Nephron progenitor cell (in vitro differentiated cells): ENCODE measurements at places on chromosomes 11 and 22.

DNA sequence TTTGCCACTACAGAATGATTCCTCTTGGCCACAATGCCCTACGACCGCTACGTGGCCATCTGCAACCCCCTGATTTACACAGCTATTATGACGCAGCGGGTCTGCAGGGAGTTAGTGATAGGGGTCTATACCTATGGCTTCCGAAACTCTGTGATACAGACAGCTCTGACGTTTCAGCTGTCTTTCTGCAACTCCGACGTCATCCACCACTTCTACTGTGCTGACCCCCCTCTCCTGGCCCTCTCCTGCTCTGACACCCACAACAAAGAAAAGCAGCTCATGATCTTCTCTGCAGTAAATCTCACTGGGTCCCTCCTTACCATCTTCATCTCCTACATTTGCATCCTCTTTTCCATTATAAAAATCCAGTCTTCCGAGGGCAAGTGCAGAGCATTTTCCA lies 52.3 kb upstream of the OR5P2 start:
- no peak for DNase-seq

DNA sequence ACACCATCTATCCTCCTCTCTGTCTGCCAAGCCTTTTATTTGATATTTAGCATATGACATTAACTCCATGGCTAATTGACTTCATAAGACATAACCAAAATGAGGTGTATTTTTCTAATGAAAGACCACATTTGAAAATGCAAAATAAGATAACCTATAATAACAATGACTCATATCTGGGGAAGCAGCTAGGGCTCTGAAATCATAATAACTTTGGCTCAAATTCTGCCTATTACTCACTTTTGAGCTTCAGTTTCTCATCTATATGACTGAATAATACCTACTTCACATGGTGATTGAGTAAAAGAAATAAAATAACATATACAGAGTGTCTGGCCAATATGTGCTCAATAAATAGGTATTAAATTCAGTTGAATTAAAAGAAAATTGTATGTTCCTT lies 1419.8 kb upstream of the TENM4 start:
- no peak for DNase-seq

DNA sequence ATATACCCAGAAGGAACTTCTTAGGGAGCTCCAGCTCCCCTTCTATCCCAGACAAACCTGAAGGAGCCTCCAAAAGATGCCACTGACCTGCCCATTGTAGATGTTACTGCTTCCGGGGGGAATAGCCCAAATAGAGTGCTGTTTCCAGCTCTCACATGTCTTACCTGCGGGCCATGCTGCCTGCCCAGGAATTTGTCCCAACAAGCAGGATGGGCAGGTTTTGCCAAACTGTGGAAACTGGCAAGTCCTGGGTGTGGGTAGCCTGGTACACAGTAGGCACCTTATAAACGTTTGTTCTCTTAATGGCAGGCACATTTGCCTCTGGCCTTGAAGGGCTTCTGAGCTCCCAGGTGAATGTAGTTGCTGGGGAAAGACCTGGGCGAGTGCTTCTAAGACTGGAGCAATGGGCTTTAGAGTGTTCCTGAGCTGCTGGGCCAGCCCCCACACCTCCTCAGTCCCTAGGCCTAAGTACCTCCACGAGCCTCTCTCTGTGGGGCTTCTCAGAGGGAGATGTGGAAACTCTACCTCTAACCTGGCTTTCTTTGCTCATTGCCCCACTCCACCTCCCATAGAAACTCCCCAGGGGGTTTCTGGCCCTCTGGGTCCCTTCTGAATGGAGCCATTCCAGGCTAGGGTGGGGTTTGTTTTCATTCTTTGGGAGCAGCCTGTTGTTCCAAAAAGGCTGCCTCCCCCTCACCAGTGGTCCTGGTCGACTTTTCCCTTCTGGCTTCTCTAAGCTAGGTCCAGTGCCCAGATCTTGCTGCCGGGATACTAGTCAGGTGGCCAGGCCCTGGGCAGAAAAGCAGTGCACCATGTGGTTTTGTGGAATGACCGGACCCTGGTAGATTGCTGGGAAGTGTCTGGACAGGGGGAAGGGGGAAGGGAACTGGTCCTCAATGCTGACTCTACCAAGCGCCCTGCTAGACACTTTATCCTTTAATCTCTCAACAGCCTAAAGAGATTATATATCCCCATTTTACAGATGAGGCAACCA lies 37.2 kb downstream of the LIMK2 start:
- no peak for DNase-seq

GRCh38 chr11:95487391-95487790 lies 256.4 kb upstream of the SESN3 start:
- no peak for DNase-seq

- DNase-seq = no peak
Measured at GRCh38 chr11:88531831-88532230, 194.3 kb upstream of the CTSC start.

DNA sequence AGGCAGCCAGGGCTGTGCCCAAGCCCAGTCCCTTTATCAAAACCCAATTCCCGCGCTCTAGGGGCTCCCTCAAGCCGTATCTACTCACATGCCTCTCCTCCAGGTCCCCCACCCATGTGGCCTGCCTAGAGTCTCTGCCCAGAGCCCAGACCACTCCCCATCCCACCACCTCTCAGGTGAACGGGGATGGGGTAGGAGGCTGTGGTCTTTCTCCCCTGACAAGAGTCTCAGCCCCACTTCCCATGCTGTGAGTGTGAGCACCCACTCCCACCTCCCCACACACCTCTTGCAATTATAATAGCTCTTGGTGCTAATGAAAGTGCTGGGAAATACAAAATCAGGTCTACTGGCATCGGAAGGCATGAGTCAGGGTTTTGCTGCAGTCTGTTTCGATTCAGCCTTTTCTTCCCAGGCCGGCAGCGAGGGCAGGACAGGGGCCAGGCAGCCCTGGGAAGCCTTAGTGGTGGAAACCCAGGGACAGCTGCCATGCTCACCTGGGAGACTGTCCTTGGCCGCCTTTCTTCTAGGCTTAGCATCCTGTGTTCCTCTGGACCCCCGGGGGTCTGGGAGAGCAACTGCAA lies 16.7 kb upstream of the TMPRSS4 start:
- no peak for DNase-seq

DNA sequence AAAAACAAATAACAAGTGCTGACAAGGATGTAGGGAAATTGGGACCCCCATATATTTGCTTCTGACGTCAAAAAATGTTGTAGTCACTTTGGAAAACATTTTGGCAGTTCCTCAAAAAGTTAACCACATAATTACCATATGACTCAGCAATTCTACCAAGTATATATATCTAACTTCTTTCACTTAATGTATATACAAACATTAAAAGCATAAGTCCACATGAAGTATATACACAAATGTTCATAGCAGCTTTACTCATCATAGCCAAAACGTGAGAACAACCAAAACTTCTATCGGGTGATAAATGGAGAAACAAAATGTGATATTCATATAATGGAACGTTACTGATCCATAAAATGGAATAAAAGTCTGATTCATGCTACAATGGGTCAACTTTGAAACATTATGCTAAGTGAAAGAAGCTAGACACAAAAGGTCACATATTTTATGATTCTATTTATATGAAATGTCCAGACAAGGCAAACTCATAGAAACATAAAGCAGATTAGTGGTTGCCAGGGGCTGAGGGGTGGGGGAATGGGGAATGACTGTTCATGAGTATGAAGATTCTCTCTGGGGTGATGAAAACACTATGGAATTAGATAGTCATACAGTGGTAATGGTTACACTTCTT lies 48.7 kb upstream of the TEAD1 start:
- no peak for DNase-seq

DNA sequence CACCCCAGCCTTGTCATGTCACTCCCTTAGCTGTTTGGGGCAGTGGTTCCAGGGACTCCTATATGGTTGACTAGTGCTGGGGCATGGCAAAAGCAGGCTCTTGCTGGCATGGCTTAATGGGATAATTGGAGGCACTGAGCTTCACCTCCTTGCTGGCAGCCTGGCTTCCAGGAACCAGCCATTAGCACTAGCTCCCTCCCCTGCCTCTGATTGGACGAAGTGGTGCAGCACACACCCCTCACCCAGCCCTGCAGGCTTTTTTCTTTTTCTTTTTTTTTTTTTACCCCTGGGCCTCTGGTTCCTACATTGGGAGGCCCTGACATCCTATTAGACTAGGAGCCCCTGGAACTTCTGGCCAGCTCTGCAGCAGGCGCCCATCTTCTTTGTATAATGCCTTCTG lies 18.6 kb downstream of the PHLDB1 start:
- no peak for DNase-seq

- no peak for DNase-seq
Measured at GRCh38 chr11:90124371-90124770, 10.1 kb upstream of the NAALAD2 start.

DNA sequence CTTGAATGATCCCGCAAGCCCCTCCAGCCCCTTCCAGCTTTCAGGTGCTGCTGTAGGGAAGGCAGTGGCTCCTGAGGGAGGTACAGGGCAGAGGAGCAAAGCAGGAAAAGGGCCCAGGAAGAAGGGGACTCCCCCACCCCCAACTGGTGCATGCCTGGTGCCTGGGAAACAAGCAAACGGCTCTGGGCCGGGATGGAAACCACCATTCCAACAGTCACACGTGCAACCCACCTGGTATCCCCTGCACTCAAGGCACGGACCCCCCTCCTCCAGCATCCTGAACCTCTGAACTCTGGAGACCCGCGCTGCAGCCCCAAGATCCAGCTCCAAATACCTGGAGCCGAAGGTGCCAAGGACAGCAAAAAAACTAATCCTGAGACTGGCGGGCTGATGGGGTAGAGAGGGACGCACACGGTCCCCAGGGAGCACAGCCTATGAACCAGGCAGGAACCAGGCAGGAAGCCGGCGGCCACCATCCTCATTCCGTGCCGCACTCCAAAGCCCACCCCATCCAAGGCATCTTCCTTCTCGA lies 537 bp downstream of the SCN4B start:
- DNase-seq = no peak

GRCh38 chr22:37892566-37893335 lies 13.3 kb upstream of the MICALL1 start:
- no peak for DNase-seq

GRCh38 chr11:14642453-14642852 lies 1.2 kb upstream of the PDE3B start:
- no peak for DNase-seq

DNA sequence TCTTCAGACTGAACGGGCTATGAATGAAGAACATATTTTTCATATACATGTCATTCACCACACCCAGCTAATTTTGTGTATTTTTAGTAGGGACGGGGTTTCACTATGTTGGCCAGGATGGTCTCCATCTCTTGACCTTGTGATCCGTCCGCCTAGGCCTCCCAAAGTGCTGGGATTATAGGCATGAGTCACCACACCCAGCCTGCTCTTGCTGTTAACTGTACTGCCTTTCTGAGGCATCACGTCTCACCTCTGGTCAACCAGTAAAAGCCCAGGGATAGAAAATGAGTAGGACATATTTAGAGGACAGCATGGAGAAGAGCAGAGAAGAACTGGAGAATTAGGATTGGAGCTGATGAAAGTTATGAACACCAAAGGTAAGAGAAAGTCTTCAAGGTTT lies 55.6 kb downstream of the APOL3 start:
- DNase-seq = no peak

DNA sequence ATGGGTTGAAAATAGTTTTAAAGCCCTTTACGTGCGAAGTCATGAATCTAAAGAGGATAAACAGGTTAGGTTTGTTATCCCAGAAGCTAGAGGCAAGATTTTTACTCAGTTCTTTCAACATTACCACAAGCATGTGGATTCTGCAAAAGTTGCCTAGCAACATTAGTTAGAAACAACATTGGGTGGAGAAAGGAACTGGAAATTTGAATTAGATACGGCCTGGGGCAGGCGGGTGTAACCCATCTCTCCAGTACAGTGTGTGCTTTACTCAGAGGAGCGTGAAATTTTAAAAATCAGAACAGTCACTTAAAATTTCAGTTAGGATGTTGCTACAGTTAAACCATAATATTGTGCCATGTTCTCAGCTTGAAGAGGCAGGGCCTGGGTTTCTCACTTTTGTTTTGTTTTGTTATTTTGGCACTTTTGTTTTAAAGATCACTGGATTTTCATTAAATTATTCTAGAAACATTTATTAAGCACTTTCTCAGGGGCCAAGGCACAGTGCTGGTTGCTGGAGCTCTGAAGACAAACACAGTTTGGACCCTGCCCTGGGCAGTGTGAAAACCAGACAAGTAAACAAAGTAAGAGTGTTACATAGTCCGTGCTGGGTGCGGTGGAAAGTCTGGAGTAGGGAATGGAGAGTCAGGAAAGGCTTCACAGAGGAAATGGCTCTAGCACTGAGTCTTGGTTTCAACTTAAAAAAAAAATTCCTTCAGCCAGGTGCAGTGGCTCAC lies 4.4 kb upstream of the WEE1 start:
- DNase-seq = no peak

DNA sequence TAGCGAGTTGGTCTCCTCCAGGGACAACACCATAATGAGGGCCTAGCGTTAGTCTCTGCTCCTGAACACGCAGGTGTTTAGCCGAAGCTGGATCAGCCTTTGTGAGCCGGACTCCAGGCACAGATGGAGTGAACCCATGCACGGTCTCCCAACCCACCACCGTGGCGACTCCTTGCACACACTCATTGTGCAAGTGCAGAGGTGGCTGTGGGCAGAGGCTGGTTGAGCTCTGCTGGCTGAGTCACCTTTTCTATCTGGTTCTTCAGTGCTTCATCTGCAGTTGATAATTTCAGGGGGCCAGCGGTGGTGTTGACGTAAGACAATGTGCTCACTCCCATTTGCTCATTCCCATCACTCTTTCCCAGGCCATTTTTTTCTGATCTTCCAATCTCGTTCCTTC lies 72.1 kb upstream of the SLC22A12 start:
- DNase-seq = no peak

- no peak for DNase-seq
Measured at GRCh38 chr11:64802370-64803157, 450 bp downstream of the MAP4K2 start.

GRCh38 chr22:46092670-46093410 lies 57.5 kb upstream of the PPARA start:
- no peak for DNase-seq

DNA sequence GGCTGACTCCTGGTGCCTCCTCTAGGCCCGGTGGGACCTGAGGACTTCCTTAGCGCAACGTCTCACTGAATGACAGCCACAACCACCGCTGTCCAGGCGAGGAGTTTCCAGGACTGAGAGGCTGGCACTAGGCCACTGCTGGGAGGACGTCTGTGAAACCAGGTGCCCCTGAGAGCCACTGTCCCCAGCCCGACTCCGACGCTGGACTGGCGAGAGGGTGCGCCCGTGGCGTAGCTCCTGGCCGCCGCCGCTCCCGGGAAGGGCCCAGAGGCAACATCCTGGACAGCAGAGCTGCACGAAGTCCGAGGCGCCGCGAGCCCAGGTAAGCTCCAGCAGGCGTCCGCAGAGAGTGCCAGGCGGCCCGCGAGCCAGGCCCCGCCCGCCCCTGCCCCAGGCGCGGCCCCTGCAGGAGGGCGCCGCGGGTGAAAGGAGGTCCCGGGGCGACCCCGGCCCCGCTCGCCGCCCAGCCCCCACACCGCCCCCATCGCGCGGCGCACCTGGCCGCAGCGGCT lies 525 bp downstream of the DGCR2 start:
- DNase-seq = peak; percentile 62
